Lung (tissue), 17 donors: ENCODE measurements at places on chromosomes 2 and 18. TPM values are rescaled to one million over a fixed set of nuclear protein-coding genes. Genes with fewer than 3 reads are reported as not detected.

LPIN2 gene
- 42.7 TPM for total RNA-seq

DNA sequence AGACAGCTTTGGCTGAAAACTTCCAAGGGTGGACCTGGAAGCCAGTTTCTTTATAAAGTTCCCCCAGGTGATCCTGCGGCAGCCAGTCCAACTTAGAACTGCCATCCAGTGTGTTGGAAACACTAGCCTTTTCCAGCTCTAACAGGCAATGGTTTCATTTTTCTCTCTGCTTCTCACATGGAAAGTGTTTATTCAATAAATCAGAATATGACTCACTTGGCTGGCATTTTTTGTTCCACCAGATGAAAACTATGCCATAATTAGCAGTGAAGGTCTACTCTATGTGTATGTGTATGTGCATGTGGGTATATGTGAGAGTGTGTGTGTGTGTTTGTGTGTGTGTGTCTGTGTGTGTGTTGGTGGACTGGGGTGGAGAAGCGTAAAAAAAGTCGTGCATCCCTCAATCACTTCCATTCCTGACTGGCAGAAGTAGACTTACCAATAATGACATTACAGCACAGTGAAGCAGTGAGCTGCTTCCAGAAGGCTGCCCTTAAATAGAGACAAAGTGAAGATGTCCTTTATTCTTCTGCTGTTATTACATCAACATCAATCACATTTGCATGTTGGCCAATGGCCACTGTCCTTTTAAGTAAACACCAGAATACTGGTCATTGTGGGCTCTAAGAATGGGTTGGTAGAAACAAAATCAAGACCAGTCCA, 90.9 kb upstream of the SETBP1 start:
- DNase-seq = no peak
- H3K27me3 ChIP-seq = no peaks in the 10 kb centered on the region
- no peak overlapping the region for H3K4me3 ChIP-seq
- H3K36me3 ChIP-seq = no peaks in the 10 kb centered on the region
- H3K27ac ChIP-seq = no peak overlapping the region

GRCh38 chr2:17076533-17076932, 410.9 kb upstream of the CYRIA start:
- no peak overlapping the region for H3K27ac ChIP-seq
- H3K4me3 ChIP-seq = no peak overlapping the region
- no peak for DNase-seq
- H3K27me3 ChIP-seq = no peaks in the 10 kb centered on the region

- no peaks in the 10 kb centered on the region for H3K36me3 ChIP-seq
- H3K27me3 ChIP-seq = no peaks in the 10 kb centered on the region
- H3K27ac ChIP-seq = no peak overlapping the region
- H3K4me3 ChIP-seq = no peak overlapping the region
- H3K4me1 ChIP-seq = no peaks in the 10 kb centered on the region
These were observed 212.7 kb downstream of the AGAP1 start for GRCh38 chr2:235706506-235706905.
